ENCODE measurements at places on chromosomes 11 and 22. TPM values are rescaled to one million over a fixed set of nuclear protein-coding genes. Genes with fewer than 3 reads are reported as not detected.

DNA sequence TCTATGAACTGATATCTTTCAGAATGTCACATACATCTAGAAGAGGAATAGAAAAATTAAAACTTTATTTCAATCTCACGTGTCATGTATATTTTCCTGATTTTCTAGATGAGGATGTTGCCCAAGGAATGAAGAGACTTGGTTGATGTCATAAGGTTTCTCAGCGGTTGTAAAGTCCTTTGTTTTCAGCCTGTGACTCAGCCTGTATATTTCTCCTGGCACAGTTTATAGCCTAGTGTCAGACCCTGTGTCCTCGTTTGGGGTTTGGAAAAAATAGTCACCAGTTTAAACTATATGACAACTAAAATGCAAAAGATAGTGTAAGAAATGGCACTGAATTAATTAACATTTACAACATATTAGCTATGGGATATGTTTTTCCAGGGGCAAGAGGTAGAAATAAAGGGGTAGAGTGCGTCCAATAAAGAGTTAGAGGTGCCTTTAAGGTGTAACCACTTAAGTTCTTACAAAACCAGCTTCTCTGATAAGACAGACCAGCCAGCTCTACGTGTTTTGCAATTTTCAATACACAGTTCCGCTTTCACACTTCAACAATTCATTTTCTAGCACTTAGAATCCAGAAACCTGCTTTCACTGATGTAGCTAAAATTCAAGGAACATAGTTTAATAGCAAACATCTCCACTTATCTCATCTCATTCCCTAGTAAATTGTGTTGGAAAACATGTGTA is 1432.6 kb upstream of the TENM4 start:
- no peak for DNase-seq
- H3K4me1 ChIP-seq: no peaks in the 10 kb centered on the region
- no peak overlapping the region for H3K4me3 ChIP-seq
- H3K27me3 ChIP-seq: no peaks in the 10 kb centered on the region
- H3K36me3 ChIP-seq: no peaks in the 10 kb centered on the region
- no peak overlapping the region for H3K27ac ChIP-seq

DNA sequence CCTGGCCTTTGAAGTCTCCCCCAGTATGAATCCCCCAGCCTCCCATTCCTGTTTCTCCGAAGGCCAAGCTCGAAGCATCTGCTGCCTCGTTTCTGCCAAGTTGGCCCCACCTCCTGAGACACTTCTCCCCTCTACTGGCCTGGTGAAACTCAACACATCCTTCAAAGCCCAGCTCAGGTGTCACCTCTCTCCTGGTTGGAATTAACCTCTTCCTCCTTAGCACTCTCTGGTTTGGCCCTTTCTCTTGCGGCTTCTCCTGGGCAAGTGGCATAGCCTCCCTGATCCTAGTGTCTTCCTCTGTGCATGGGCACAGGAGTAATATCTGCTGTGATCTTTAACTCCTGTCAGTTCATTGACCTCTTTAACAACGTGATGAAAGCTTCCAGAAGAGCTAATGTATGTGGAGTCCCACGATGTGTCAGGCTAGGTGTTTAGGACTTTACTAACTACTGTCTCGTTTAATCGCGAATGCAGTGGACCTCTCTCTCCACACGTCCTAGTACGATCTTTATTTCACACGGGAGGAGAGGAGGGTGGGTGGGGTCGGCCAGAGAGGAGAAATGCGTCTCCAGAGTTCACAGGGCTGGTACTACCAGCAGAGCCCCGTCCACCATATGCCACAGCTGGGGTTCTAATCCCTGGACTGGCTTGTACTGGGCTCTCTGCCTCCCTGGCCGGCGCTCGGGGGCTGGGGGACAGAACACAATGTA is 826 bp upstream of the PTPRJ start:
- H3K36me3 ChIP-seq: peaks cover 16% of the 10 kb centered on the region
- no peak for DNase-seq
- peaks cover 30% of the 10 kb centered on the region for H3K4me1 ChIP-seq
- H3K4me3 ChIP-seq: peak overlapping the region; percentile 67
- H3K27me3 ChIP-seq: peaks cover 5% of the 10 kb centered on the region

DNA sequence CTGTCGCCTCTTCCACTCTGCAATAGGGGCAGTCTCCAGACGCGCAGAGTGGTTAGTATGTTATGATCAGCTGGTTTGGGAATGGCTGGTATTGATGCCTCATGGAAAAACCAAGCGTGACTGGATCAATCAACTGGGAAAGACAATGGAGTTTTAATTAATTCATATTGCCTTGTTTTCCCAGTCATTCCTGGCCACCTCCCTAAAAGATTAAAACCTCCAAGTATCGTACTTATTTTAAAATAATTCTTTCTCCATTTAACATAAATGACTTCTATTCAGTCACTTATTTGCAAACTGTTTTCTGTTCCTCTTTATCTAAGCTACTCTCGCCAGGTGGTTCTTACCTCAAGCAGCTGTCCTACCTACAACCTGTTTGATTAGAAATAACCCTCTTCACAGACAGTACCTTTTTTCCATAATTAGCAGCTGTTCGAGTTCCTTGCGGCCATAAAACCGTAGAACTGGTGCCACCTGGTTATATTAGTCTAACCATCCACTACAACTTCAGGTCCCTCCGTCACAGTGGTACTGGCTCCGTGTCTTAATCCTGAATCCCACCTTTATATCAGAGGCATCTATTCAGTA is 898 bp downstream of the ZNF215 start:
- H3K27ac ChIP-seq: peak overlapping the region; percentile 51
- no peak for DNase-seq

- H3K4me3 ChIP-seq: no peak overlapping the region
- no peaks in the 10 kb centered on the region for H3K4me1 ChIP-seq
- no peaks in the 10 kb centered on the region for H3K36me3 ChIP-seq
- no peak overlapping the region for H3K27ac ChIP-seq
- DNase-seq: no peak
- no peaks in the 10 kb centered on the region for H3K27me3 ChIP-seq
Measured at GRCh38 chr11:8097468-8097867, 16.5 kb downstream of the TUB start.

The MS4A6A gene
- not detected for total RNA-seq

DNA sequence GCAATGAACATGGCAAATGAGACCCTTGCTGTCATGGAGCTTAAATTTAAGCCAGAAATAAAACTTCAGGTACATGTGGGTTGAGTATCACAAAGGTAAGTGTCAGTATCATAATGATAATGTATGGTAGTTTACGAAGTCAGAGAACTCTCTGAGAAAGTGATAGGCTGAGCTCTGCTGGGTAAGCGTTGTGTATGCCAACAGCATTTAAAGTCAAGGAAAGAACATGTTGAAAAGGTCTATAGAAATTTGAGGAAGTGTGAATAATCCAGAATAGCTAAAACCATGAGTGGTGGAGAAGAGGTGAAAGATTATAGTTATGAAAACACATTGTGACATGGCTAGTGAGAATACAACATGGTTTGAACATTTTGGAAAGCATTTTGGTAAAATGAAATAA is 17.4 kb upstream of the CTSC start:
- no peaks in the 10 kb centered on the region for H3K36me3 ChIP-seq
- H3K4me3 ChIP-seq: no peak overlapping the region
- no peak overlapping the region for H3K27ac ChIP-seq
- no peaks in the 10 kb centered on the region for H3K27me3 ChIP-seq

The MCHR1 gene
- total RNA-seq: not detected

DNA sequence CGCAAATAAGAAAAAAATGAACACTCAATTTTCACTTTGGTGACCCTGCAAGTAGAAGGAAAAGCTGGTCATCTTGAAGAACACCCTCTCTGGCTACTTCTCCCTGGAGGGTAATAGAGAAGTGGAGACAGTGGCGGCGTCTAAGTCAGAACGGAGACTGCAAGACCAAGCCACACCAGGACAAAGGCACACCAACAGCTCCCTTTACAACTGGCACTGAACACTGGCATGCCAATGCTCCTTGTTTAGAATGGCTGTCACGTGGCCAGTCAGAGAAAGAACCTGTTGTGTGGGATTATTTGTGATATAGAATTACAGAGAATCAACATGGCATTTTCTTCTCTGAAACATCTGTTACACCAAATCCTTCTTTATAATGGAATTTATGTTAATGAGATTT is 61.3 kb upstream of the YPEL1 start:
- H3K36me3 ChIP-seq: peaks cover 38% of the 10 kb centered on the region
- no peak for DNase-seq
- no peak overlapping the region for H3K4me3 ChIP-seq
- no peaks in the 10 kb centered on the region for H3K27me3 ChIP-seq
- peaks cover 5% of the 10 kb centered on the region for H3K4me1 ChIP-seq

The PRR5 gene
- total RNA-seq: 13.6 TPM

The IFITM10 gene
- total RNA-seq: not detected

- H3K27me3 ChIP-seq: no peaks in the 10 kb centered on the region
- no peaks in the 10 kb centered on the region for H3K4me1 ChIP-seq
- no peak overlapping the region for H3K4me3 ChIP-seq
Measured at GRCh38 chr11:68735646-68736045, 15.7 kb downstream of the TESMIN start.

The SORL1 gene
- total RNA-seq: 53.5 TPM

Measured in activated CD4-positive, alpha-beta T cell treated with anti-CD3 and anti-CD28 coated beads for 36 hours (primary cell).